ENCODE measurements at places on chromosomes 2 and 18. TPM values are rescaled to one million over a fixed set of nuclear protein-coding genes. Genes with fewer than 3 reads are reported as not detected.

The MROH2A gene
- total RNA-seq, result not detected

The GREB1L gene
- 20.0 TPM for total RNA-seq

The ACADL gene
- total RNA-seq, result 51.6 TPM

DNA sequence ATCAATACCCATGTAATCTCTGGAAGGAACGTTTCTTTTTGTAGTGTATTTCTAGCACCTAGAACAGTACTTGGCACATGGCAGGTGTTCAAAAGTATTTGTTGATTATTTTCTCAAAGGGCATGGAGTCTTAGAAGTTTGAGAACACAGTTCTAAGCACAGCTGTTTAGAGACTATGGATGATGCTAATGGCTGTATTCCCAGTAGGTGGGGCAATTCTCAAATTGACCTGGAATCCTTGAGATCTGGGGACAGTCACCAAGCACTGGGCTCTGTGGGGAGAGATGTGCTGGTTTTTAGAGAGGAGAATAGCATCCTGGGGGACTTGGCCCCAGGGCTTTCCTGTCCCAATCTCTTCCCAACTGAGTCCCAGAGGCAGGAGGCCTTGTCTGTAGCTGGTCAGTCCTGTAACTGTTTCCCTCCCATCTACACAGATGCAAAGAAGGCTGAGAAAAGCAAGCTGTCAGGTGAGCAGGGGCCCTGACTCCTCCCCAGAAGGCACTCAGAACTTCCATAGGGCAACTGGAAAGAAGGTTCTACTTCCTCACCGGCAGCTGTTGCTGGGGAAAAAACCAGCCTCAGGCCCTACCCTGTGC, 17.5 kb upstream of the IL36G start:
- DNase-seq, result no peak
- no peaks in the 10 kb centered on the region for H3K36me3 ChIP-seq
- H3K27me3 ChIP-seq, result no peaks in the 10 kb centered on the region
- no peaks in the 10 kb centered on the region for H3K4me1 ChIP-seq
- H3K4me3 ChIP-seq, result no peak overlapping the region
- no peak overlapping the region for H3K27ac ChIP-seq

- no peak for DNase-seq
- no peaks in the 10 kb centered on the region for H3K36me3 ChIP-seq
- no peaks in the 10 kb centered on the region for H3K4me1 ChIP-seq
- no peak overlapping the region for H3K27ac ChIP-seq
- H3K4me3 ChIP-seq, result no peak overlapping the region
Measured at GRCh38 chr2:238657132-238658053, 190.5 kb upstream of the TWIST2 start.

- no peaks in the 10 kb centered on the region for H3K4me1 ChIP-seq
- no peaks in the 10 kb centered on the region for H3K36me3 ChIP-seq
- H3K27me3 ChIP-seq, result no peaks in the 10 kb centered on the region
- H3K27ac ChIP-seq, result no peak overlapping the region
Measured at GRCh38 chr2:18957909-18958308, 368.5 kb upstream of the NT5C1B start.

DNA sequence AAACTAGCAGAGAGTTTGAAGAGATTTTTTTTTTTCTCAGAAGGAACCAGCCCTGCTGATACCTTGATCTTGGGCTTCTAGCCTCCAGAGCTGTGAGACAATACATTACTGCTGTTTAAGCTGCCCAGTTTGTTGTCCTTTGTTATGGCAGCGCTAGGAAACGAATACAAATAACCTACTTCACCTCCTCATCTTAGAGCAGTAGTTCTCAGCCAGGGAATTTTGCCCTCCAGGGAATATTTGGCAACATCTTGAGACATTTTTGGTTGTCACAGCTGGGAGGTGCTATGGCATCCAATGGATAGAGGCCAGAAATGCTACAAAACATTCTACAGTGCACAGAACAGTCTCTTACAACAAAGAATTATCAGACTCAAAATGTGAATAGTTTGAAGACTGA, 43.9 kb upstream of the BCL11A start:
- H3K4me1 ChIP-seq, result no peaks in the 10 kb centered on the region
- no peaks in the 10 kb centered on the region for H3K36me3 ChIP-seq
- H3K27me3 ChIP-seq, result no peaks in the 10 kb centered on the region
- H3K4me3 ChIP-seq, result no peak overlapping the region
- DNase-seq, result no peak

- H3K4me3 ChIP-seq, result no peak overlapping the region
- no peak for DNase-seq
- H3K36me3 ChIP-seq, result no peaks in the 10 kb centered on the region
Measured at GRCh38 chr2:212677466-212677865, 138.9 kb upstream of the ERBB4 start.

DNA sequence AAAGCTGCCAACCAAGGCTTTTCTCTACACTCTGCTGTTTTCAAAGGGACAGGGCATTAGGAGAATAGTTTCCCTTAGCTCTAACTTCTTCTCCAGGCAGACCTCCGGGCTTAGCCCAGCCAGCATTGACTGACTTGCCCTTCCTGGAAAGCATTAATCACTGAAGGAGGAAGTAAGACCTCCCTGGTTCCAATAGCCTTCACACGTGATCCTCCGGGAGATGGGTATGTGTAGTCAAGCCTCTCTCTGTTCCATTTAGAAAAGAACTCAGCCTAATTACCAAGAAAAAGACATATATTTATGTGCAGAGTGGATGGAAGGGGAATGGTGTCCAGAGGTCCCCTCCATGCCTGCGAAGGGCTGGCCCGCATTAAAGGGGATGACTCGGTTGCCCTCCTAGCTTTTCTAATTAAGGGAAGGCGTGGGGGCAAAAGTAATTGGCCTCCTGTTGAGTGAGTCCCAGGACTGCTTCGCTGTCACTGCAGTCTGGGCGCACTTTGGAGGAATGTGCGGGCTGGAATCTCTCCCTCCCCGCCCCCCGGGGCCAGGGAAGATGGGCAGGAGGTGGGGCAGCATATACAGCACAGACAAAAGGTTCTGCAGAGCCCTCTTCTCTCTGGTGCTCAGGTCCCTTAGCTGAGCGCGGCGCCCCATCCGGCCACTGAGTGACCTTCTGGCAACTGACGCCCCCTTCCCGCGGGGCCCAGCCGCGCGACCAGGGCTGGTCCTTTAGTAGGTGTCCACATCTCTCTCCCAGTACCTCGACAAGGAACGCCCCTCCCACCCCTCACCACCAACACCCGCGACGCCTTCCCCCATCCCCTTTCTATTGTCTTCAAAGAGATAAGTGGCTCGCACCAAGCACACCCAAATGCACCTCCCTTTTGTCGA, 686.0 kb downstream of the NRXN1 start:
- H3K27ac ChIP-seq, result no peak overlapping the region
- H3K4me1 ChIP-seq, result peaks cover 6% of the 10 kb centered on the region
- H3K4me3 ChIP-seq, result peak overlapping the region; percentile 67
- DNase-seq, result no peak
- no peaks in the 10 kb centered on the region for H3K27me3 ChIP-seq
